Activated CD4-positive, alpha-beta T cell treated with anti-CD3 and anti-CD28 coated beads, Interleukin-2, amount 50 U/mL, for 16 hours (primary cell): ENCODE measurements at places on chromosomes 4 and X.

- DNase-seq: no peak
These were observed 18.7 kb downstream of the SHISA3 start for GRCh38 chr4:42416017-42416416.

- DNase-seq: no peak
These were observed 240.2 kb upstream of the MAGEB16 start for GRCh38 chrX:35557916-35558315.

- DNase-seq: no peak
These were observed 37.0 kb upstream of the UGT8 start for GRCh38 chr4:114561590-114561989.

- peak; percentile 89 for DNase-seq
These were observed 214.1 kb downstream of the BCOR start for GRCh38 chrX:39883666-39884065.

DNA sequence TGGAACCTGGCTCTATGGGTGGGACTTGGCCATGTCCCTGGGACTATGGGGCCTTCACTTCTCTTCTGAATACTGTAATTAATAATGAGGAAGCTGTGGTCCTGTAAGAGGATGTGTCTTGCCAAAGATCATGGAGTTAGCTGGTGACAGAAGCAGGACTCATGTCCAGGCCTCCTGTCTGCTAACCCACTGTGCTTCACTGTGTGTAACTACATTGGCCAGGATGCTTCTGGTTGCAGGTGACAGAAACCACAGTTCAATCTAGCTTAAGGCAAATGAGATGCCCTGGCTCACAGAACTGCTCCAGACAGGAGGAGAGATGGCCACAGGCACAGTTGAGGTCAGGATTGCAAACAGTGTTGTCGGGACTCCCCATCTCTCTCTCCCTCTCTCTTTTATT lies 3.1 kb downstream of the MTMR1 start:
- DNase-seq: no peak
